Esophagus muscularis mucosa (tissue), 4 donors: ENCODE measurements at places on chromosomes 4 and X.

- no peak overlapping the region for H3K4me3 ChIP-seq
- peaks cover 10% of the 10 kb centered on the region for H3K4me1 ChIP-seq
- DNase-seq: no peak
- H3K27ac ChIP-seq: no peak overlapping the region
- no peaks in the 10 kb centered on the region for H3K27me3 ChIP-seq
Observed at GRCh38 chrX:44961817-44962607, 89.0 kb downstream of the KDM6A start.

GRCh38 chr4:10048941-10049697 is 27.8 kb upstream of the SLC2A9 start:
- H3K36me3 ChIP-seq: peaks cover 6% of the 10 kb centered on the region
- H3K27me3 ChIP-seq: no peaks in the 10 kb centered on the region

DNA sequence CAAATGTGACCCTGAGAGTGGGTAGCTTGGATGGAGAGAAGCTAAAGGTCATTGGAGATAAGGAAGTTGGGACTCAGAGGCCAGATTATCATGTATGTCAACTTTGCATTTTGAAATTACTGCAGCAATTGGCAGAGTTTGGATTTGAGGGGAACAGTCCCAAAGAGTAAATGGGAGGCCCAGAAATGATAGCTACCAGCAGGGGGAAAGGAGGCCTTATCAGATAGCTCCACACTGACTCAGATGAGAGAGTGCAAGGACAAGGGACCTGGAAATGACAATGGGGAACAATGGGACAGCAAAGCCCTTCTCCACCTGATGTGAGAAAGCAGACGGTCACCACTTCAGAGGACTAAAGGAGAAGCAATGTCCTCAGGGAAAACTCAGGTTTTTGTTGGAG is 201.5 kb upstream of the JADE1 start:
- DNase-seq: no peak
- no peak overlapping the region for H3K27ac ChIP-seq
- H3K4me3 ChIP-seq: no peak overlapping the region
- no peaks in the 10 kb centered on the region for H3K4me1 ChIP-seq
- H3K36me3 ChIP-seq: no peaks in the 10 kb centered on the region

GRCh38 chr4:169110633-169111032 is 100.6 kb upstream of the CBR4 start:
- H3K4me3 ChIP-seq: no peak overlapping the region
- H3K36me3 ChIP-seq: peaks cover 79% of the 10 kb centered on the region
- no peaks in the 10 kb centered on the region for H3K27me3 ChIP-seq
- no peak for DNase-seq
- no peaks in the 10 kb centered on the region for H3K4me1 ChIP-seq
